Progenitor cell of endocrine pancreas (in vitro differentiated cells): ENCODE measurements at places on chromosomes 1 and 21. TPM values are rescaled to one million over a fixed set of nuclear protein-coding genes. Genes with fewer than 3 reads are reported as not detected.

CFAP141 gene
- not detected in 2 replicates for total RNA-seq

DIRAS3 gene
- total RNA-seq = 5.9 and 7.4 TPM in 2 replicates

GRCh38 chr1:171204296-171204695 lies 19.2 kb downstream of the FMO2 start:
- H3K4me3 ChIP-seq = no peak overlapping the region
- H3K36me3 ChIP-seq = no peaks in the 10 kb centered on the region

GRCh38 chr1:145795257-145795881 lies 28.5 kb downstream of the RNF115 start:
- H3K4me3 ChIP-seq = no peak overlapping the region
- DNase-seq = no peak
- no peaks in the 10 kb centered on the region for H3K27me3 ChIP-seq
- H3K27ac ChIP-seq = no peak overlapping the region

DNA sequence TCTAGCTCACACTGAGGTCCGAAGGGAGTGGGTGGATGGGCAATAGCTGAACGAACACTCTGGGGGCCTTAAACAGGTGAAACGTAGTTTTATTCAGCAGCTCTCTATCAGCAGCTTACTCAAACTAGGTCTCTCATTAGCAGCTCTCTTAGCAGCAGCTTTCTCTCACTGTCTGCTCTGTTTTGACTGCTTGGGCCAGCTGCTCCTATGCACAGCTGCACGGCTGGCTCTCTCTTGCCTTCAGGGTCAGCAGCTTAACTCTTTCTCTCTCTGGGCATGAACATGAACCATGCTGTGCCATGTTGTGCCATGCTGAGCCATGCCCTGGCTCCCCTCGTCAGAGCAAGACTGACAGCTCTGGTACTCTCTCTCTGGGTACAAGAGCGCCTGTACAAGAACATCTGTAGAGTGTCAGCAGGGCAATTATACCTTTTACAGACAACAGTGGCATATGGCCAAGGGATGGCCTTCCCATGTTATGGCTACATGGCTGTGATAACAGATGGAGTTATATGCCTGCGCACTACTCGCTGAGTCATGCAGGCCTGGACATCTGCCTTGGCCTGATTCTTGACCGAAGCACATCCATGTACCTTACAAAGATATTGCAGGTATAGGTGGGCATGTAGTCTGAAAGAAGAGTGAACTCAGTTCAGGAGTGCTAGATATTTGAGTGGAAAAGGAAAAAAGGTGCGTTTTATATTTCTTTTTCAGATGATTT lies 152.4 kb downstream of the LEPR start:
- H3K36me3 ChIP-seq = no peaks in the 10 kb centered on the region
- peak overlapping the region; percentile 15 for H3K27ac ChIP-seq
- no peak overlapping the region for H3K4me3 ChIP-seq
- DNase-seq = no peak
- no peaks in the 10 kb centered on the region for H3K27me3 ChIP-seq
- H3K4me1 ChIP-seq = no peaks in the 10 kb centered on the region

DNA sequence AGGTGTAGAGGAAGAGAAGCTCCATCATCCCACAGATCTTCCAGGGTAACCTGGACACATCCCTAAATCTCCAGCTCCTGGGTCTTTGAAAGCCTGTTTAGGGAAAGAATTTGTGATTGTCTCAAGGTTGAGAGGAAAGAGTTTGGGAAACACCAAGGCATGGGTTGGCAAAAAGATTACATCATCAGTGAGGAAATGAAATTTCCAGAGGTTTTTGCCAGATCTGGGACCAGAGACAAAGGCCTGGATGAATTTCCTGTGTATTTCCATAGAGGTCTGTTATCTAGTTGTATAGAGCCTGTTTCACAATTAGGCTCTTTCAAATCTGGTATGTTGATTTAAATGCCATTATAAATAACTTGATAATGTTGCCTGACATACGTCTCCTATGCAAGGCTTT lies 82.3 kb downstream of the GPR89B start:
- H3K4me1 ChIP-seq = peaks cover 1% of the 10 kb centered on the region
- no peak overlapping the region for H3K27ac ChIP-seq
- H3K27me3 ChIP-seq = peaks cover 53% of the 10 kb centered on the region
- no peak overlapping the region for H3K4me3 ChIP-seq
- DNase-seq = no peak

DNA sequence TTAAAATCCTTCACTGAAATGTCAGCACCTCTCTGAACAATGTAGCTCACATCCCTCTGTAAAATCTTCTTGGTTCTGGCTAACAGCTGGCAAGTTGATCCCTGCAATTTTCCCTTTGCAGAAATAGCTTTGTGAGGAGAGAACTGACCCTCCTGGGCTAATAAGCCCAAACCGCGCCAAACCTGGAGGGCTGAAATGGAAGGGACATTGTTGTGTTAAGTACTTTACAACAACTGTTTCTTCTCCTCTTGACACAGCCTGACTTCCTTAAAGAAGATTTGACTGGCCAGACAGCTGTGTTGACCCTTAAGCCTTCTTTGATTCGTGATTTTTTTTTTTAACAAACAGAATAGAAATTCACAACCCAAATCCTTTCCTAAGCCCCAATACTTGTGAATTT lies 5.7 kb downstream of the LMX1A start:
- H3K4me3 ChIP-seq = no peak overlapping the region
- peaks cover 22% of the 10 kb centered on the region for H3K4me1 ChIP-seq
- no peak overlapping the region for H3K27ac ChIP-seq
- H3K36me3 ChIP-seq = no peaks in the 10 kb centered on the region
- no peak for DNase-seq

DNA sequence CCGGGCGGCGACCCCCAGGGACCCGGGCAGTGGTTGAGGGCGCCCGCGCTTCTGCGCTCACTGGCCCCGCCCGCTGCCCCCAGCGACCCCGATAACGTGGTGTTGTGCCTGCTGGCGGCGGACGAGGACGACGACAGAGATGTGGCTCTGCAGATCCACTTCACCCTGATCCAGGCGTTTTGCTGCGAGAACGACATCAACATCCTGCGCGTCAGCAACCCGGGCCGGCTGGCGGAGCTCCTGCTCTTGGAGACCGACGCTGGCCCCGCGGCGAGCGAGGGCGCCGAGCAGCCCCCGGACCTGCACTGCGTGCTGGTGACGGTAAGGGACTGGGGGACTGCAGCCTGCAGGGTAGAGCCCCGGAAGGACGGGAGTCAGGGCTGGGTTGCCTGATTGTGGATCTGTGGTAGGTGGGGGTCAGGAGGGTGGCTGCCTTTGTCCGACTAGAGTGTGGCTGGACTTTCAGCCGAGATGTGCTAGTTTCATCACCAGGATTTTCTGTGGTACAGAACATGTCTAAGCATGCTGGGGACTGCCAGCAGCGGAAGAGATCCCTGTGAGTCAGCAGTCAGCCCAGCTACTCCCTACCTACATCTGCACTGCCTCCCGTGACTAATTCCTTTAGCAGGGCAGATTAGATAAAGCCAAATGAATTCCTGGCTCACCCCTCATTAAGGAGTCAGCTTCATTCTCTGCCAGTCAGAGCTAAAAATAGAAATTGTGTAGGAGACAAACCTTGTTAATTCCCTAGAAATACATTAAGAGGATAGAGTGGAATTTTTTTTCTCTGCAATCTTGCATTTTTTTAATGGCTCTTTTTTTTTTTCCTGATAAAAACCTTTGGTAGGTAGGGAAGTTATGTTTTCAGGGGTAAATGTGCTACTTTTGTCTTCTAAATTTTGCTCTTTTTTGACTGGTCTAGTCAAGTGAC lies 1.5 kb downstream of the GADD45A start:
- H3K36me3 ChIP-seq = peaks cover 13% of the 10 kb centered on the region
- peaks cover 37% of the 10 kb centered on the region for H3K4me1 ChIP-seq
- peak; percentile 37 for DNase-seq
- peak overlapping the region; percentile 91 for H3K4me3 ChIP-seq

DNA sequence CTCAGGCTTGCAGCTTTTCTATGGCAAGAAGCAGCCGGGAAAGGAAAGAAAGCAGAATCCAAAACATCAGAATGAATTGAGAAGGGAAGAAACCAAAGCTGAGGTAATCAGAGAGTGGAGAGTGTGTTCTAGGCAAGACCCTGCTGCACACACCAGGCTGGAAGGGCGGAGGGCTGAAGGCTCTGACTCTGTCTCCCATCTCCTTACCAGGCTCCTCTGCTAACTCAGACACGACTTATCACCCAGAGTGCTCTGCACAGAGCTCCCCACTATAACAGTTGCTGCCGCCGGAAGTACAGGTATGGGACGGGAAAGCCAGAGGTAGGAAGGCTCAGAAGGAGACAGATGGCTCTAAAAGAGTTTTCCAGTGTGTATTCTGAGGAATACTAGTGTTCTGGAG lies 1.2 kb downstream of the SCNM1 start:
- no peaks in the 10 kb centered on the region for H3K27me3 ChIP-seq
- peaks cover 24% of the 10 kb centered on the region for H3K4me1 ChIP-seq
- H3K27ac ChIP-seq = peak overlapping the region; percentile 93
- no peak for DNase-seq
- peaks cover 11% of the 10 kb centered on the region for H3K36me3 ChIP-seq

DNA sequence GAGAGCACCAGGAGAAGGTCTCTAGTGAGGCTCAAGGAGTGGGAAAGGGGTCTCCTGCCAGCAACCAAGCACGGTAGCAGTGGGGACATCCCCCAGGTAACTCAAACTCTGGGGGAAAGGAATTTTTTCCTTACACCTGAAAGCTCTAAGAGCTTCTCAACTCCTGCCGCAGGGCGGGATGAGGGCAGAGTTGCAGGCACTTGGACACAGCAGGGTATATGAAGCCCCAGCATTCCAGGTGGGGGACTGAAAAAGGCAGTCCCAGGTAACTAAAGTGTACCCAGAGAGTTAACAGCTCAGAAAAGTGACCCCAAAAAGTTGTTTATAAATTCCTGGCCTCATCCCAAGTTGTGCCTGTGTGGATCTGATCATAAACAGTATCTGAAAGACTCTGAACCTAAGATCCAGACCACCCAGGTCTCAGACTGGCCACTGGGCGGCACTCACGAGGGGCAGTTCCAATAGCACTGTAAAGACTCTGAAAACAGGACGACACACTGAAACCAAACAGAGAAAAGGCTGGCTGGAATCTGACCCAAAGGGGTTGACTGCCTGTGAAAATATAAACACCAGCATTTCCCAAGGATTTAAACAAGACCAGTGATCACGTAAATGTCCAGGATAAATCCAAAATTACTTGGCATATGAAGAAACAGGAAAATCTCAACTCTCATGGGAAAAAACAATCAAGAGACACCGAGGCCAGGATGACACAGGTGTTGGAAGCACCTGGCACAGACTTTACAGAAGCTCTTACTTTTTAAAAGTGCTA lies 47.5 kb downstream of the HSF2BP start:
- peaks cover 2% of the 10 kb centered on the region for H3K36me3 ChIP-seq
- peak overlapping the region; percentile 91 for H3K27ac ChIP-seq
- peak; percentile 44 for DNase-seq
- peaks cover 6% of the 10 kb centered on the region for H3K4me1 ChIP-seq
- no peak overlapping the region for H3K4me3 ChIP-seq

DNA sequence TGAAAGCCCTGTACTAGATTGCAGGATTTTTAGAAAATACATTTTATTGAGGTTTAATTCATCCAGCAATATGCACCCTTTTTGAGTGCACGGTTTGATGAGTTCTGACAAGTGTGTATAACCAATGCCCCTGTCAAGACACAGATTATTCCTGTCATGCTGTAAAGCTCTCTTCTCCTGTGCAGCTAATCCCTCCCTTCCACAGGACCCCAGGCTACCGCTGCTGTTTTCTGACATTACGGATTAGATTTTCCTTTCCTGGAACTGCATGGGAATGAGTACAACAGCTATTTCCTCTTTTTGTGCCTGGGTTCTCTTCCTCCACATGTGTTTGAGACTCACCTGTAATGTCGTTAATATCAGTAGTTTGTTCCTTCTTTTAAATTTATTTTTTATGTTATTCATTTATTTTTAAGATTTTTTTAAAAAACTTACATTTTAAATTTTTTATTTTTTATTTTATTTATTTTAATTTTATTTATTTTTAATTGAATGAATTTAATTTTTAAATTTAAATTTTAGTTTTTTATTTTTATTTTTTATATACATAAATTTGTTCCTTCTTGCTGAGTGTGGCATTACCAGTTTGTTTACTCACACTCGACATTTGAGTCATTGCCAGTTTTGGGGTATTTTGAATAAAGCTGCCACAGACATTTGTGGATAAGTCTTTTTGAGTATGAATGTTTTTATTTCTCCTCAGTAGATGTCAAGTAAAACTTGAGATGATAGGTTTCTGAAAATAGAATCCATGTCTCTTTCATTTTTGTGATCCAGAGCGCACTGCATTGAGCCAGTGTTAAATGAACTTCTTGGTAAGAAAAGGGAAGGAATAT lies 79.0 kb upstream of the B3GALT5 start:
- no peak overlapping the region for H3K27ac ChIP-seq
- no peak overlapping the region for H3K4me3 ChIP-seq
- peaks cover 7% of the 10 kb centered on the region for H3K27me3 ChIP-seq
- no peak for DNase-seq

- H3K27me3 ChIP-seq = peaks cover 10% of the 10 kb centered on the region
- no peak overlapping the region for H3K27ac ChIP-seq
- no peak for DNase-seq
- H3K36me3 ChIP-seq = no peaks in the 10 kb centered on the region
Observed at GRCh38 chr1:167467126-167467710, 51.1 kb downstream of the CD247 start.
